ENCODE measurements at places on chromosomes 3 and 15. TPM values are rescaled to one million over a fixed set of nuclear protein-coding genes. Genes with fewer than 3 reads are reported as not detected.

The BLM gene
- 5.9 TPM for total RNA-seq

The CHRD gene
- total RNA-seq, result not detected

The LINS1 gene
- total RNA-seq, result 47.1 TPM

The CCR3 gene
- total RNA-seq, result not detected

The IL1RAP gene
- total RNA-seq, result 11.3 TPM

The PRKCD gene
- total RNA-seq, result 11.8 TPM

The MED12L gene
- total RNA-seq, result 0.29 TPM

The GUCA1C gene
- not detected for total RNA-seq

The CDCP1 gene
- not detected for total RNA-seq

The CX3CR1 gene
- total RNA-seq, result 0.96 TPM

The TRH gene
- total RNA-seq, result not detected

The DIPK2A gene
- 17.3 TPM for total RNA-seq

The CDHR4 gene
- not detected for total RNA-seq

The POPDC2 gene
- total RNA-seq, result 4.6 TPM

The SLC28A1 gene
- total RNA-seq, result not detected

The DCLK3 gene
- total RNA-seq, result not detected

The IP6K1 gene
- total RNA-seq, result 53.4 TPM

The HESX1 gene
- 0.39 TPM for total RNA-seq

The CYP1A2 gene
- total RNA-seq, result not detected

The KIF23 gene
- not detected for total RNA-seq

The GABRA5 gene
- total RNA-seq, result not detected

The SLC22A14 gene
- total RNA-seq, result not detected

The MUSTN1 gene
- not detected for total RNA-seq

The C3orf49 gene
- total RNA-seq, result not detected

The PROS1 gene
- total RNA-seq, result not detected

The ZNF620 gene
- 3.9 TPM for total RNA-seq

The CCR8 gene
- total RNA-seq, result not detected

The GOLGA8T gene
- not detected for total RNA-seq

The RBP2 gene
- not detected for total RNA-seq

The TMEM108 gene
- total RNA-seq, result not detected

Data from naive thymus-derived CD8-positive, alpha-beta T cell (primary cell).